Activated naive CD4-positive, alpha-beta T cell treated with Interleukin-2 at 50 U/mL for 16 hours (primary cell): ENCODE measurements at places on chromosomes 6 and 20.

- no peak for DNase-seq
These were observed 507.8 kb upstream of the CITED2 start for GRCh38 chr6:139882234-139882633.

DNA sequence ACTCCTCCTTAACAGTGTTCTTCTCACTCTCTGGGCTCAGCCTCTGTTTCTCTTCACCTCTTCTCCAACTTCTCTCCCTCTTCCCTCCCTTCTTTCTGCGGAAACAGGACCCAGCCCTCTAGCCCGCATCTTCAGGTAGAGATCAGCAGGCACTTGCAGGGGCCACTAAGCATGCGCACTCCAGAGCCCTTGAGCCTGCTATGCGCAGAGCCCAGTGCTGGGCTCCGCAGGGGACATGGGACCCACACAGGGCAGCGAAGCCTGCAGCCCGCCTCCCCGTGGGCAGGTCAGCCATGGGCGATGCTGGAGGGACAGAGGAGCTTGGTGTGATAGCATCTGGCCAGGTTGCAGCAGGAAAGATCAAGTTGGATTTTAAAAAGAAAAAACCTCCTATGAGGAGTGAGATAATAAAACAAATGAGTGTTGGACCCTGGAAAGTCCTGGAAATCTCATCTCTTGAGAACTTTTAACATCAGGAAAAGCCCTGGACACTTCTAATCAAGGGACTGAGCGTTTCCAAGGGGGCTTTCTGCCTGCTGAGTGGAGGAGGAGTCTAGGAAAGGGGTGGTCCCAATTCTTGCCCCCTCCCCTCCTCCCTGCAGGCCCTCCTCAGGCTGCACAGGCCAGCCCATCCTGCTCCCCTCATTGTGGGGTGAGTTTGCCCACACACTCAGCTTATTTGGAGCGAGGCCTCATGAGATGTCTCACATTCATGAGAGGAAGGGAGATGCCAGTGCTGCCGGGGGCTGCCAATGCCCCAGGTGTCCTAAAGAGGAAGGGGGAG lies 71.9 kb downstream of the MDGA1 start:
- no peak for DNase-seq

- no peak for DNase-seq
These were observed 3.2 kb downstream of the SULF2 start for GRCh38 chr20:47782076-47782475.

DNA sequence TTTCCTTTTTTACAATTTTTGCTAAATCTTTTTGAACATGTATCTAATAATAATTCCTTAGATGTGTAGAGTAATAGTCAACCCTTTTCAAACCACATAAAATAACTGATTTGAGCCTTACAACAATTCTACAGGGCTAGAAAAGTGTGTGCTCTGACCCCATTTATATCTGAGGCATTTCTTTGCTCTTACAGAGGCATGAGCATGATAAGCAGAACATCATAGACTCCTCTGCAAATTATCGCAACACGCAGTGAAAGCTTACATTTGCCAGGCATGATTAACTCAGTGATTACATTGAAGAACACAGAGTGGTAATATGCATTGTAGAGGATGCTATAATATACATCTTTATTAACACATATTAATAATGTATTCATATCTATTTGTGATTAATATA lies 120.4 kb downstream of the SIM1 start:
- no peak for DNase-seq

DNA sequence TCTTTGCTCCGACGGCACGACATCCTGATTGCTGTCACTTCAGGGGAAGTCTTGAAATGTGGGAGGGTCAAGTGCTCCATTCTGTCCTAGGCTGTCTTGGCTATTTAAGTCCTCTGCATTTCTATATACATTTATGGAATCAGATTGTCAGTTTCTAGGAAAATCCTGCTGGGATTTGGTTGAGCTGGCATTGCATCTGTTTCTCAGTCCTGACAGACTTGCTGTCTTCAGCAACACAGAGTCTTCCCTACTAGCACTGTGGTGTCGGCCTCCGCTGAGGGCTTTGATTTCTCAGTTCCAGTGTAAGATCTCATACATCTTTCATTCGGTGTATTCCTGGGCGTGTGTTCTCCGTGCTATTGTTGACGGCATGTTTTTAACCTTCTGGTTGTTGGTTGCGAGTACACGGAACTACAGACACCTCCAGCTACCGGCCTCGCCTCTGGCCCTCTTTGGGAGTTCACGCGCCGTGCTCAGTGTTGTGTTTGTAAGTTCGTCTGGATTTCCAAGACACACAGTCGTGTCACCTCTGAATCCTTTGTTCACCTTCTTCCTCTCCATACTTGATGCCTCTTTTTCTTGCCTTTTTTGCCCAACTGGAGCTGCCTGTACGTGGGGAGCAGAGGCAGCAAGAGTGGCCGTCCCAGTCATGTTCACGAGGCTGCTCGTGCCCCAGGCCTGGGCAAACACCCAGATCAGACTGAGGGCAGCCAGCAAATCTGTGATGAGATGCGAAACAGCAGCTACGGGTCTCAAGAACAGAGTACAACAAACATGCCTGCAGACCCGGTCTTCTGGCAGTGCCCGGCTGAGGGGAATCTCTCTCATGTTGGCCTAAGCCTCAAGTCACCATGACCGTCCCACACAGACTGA lies 92.8 kb downstream of the TAF4 start:
- DNase-seq: no peak

GRCh38 chr6:159463119-159463829 lies 229.8 kb downstream of the SOD2 start:
- DNase-seq: no peak

GRCh38 chr6:168451805-168452517 lies 11.0 kb downstream of the SMOC2 start:
- no peak for DNase-seq

DNA sequence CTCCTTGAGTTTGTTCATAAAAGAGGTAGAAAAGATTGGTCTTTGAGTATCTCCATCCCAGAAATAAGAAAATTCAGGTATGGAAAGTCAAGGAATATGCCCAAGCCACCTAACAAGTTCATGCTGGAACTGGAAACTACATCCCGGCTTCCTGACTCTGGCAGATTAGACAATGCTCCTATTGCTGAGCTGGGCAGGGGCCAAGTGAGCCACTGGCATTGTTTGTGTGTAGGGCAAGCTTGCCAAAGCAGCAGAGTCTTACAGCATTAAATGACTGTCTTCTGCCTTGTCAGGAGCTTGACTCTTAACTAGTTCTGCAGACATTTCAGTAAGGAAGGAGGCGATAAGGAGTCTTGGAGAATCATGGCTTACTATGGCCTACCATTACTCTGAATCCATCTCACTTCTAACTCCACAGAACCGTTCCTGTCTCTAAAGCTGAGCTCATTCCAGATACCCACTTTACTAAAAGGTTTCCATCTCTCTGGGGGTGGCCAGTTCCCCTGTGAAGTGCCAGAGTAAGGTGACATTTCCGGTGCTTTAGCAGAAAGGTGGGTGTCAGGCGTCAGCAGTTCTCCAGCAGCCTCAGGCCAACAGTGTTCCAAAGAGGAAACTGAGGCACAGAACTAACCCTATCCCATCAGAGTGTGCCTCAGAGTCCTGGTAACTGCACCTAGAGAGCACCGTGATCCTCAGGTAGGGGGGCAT lies 30.1 kb downstream of the PRDM1 start:
- no peak for DNase-seq

DNA sequence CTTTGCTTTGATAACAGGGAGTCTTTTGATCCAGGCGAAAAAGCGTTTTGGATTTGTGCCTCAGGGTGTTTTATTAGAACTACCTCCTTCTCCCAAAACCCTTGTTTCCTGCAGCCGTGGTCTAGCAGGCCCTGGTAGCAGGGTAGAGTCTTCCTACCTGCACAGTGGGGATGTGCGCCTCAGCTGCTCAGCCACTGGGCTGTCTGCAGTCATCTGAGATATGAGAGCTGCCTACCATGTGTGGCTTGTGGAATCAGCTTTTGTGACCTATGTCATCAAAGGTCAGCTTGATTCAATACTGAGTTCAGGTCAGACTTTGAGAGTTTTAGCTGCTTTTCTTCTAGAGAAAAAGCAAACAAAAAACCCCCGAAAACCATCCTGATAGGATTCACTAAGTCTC lies 279.5 kb downstream of the CLIC5 start:
- no peak for DNase-seq

- no peak for DNase-seq
These were observed 1.5 kb upstream of the NEDD9 start for GRCh38 chr6:11233673-11234573.

GRCh38 chr6:52726741-52727535 lies 36.3 kb downstream of the GSTA2 start:
- DNase-seq: no peak

DNA sequence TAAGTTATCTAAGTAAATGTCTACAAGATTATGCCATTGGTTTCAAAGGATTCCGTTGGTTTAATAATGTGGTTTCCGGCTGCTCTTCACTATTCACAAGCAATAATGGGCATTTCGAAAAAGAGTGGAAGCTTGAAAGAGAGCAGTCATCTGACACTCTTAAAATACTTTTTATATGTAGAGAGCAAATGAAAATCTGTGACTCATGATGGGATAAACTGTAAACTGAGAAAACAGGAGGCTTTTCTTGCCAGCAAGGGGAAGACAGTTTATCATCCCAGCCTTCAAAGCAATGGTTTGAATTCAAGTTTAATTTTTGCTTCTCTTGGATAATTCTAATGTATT lies 145.7 kb downstream of the KHDC1L start:
- DNase-seq: no peak

- no peak for DNase-seq
These were observed 38.3 kb upstream of the ZNF831 start for GRCh38 chr20:59125332-59125731.

- DNase-seq: no peak
These were observed 109.9 kb downstream of the POPDC3 start for GRCh38 chr6:105069821-105070445.

- no peak for DNase-seq
These were observed 26.3 kb upstream of the TRAF3IP2 start for GRCh38 chr6:111631903-111632460.

GRCh38 chr6:18055714-18056382 lies 66.6 kb downstream of the NHLRC1 start:
- no peak for DNase-seq

- DNase-seq: no peak
These were observed 7.8 kb downstream of the RAMACL start for GRCh38 chr6:166578536-166579236.

DNA sequence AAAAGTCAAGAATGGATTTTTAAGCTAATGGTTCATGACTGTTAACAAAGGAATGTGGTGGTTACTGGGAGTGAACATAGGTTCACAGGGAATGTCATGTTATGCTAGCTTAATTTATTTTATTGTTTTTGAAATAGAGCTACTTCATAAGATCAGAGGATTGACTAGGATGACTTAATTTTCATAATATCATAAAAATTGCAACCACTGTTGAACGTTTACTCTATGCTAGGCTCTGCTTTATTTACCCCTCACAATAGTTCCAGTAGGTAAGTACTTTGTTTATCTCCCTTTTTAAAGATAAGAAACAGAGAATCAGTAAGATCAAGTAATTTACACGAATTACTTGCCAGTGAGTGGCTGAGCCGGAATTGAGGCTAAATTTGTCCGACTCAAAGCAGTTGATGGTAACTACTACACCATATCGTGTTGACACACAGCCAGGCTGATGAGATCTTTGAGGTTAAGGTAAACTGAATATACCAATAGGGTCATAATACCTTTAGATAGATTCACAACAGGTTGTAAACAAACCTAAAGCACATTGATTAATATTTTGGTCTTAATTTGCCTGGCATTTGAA lies 194.6 kb upstream of the CITED2 start:
- no peak for DNase-seq

DNA sequence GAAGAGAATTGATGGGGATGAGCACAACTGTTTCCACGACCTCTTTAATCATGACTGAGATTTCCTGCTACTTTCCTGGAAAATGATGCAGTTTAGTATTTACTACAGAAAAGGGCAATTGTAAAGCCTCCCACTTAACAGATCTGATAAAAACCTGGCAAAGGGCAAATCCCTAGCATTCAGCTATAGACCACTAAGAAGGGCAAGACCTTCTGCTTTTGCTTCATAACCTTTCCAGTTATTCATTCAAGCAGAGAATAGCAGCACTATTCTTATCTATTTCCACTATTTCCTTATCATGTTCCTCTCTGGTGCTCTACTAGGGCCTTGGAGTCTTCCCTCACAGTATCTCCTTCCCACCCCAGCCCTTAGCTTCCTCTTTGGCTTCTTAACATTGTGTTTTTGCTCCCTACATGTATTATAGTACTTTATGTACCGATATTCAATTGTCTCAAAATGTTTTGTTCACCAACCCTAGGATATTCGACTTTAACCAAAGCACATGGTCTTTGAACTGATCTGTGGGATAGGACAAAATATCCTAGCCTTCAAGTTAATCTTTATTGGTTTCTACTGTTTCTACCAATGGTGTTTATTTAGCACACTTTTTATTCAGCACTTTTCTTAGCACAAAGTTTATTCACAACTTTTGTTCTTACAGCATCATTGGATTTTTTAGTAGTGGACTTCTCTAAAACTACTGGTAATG lies 32.7 kb upstream of the MANEA start:
- DNase-seq: no peak

- DNase-seq: no peak
These were observed 202.1 kb downstream of the ANKRD60 start for GRCh38 chr20:58026361-58026760.

- DNase-seq: peak; percentile 93
These were observed 85.2 kb downstream of the SESN1 start for GRCh38 chr6:109009236-109009961.

- no peak for DNase-seq
These were observed 155.5 kb upstream of the SIM1 start for GRCh38 chr6:100620085-100620840.

- DNase-seq: no peak
These were observed 9.5 kb downstream of the ZSCAN31 start for GRCh38 chr6:28326371-28326948.

DNA sequence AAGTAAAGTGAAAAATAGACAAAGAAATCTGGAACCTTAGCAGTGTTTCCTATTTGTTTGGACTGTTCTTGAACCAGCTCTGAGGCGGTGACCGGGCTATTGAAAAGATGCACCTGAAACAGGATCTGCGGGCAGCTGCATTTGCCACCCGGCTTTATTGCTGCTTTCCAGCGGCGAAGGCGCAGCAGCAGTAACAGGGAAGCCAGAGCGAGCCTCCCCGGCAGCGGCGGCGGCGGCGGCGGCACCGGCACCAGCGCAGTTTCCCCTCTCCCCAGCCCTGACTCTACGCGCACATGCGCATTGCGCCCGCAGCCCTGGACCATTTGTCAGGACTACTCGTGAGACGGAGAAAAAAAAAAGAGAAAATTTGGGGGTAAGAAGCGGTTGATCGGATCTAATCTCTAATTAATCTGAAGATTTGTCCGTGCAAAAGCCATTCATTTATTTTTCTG lies at the start of gene L3MBTL3:
Gene L3MBTL3 (plus strand): TSS at position 290 of the 452 bp plus-strand sequence. CDS start 24,119 bp downstream, outside the sequence.
- peak; percentile 91 for DNase-seq

- no peak for DNase-seq
These were observed 48.9 kb downstream of the ALDH5A1 start for GRCh38 chr6:24543683-24544082.

DNA sequence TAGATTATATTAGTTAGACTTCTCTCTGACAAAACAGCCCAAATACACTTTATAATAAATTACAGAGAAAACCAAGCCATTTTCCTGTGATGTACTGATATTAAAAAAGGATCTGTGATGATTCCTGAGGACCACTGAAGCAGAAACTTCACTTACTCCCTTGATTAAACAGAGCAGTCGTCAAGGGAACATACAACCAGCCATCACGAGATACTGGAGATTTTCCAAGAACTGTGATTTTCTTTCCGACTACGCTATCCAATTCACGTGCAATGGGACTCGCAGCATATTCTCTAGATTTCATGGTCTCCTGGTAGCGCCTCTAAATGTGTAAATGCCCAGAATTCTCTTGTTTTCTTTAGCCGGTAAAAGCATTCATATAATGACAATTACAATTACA lies 377.4 kb downstream of the PHF3 start:
- no peak for DNase-seq
